ENCODE measurements at places on chromosomes 6 and 20.

GRCh38 chr20:26209171-26209941 is 512.7 kb upstream of the ZNF337 start:
- no peak for DNase-seq

- no peak for DNase-seq
These were observed 135.9 kb downstream of the KHDRBS2 start for GRCh38 chr6:62150048-62150663.

- no peak for DNase-seq
These were observed 45.9 kb downstream of the INSM1 start for GRCh38 chr20:20413810-20414281.

GRCh38 chr6:125807293-125807692 is 16.5 kb downstream of the NCOA7 start:
- DNase-seq: no peak

DNA sequence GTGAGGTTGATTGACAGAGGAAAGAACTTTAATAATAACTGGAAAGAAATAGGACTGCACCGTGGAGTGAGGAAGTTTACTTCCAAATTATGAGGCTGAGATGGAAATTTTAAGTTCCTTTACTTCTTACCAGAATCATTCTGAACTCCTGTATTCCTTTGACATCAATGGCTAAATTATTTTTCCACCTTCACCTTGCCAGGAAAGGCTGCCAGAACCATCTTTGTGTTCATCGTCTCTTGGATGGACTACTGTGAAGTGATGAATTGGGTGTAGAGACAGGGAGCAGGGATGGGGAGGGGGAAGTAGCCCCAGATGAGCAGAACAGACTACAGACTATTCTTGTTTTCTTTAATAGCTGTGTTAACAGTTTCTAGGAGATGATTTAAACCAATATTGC is 102.1 kb upstream of the CEP162 start:
- DNase-seq: no peak

GRCh38 chr6:47865206-47865605 is 83.4 kb downstream of the OPN5 start:
- no peak for DNase-seq

DNA sequence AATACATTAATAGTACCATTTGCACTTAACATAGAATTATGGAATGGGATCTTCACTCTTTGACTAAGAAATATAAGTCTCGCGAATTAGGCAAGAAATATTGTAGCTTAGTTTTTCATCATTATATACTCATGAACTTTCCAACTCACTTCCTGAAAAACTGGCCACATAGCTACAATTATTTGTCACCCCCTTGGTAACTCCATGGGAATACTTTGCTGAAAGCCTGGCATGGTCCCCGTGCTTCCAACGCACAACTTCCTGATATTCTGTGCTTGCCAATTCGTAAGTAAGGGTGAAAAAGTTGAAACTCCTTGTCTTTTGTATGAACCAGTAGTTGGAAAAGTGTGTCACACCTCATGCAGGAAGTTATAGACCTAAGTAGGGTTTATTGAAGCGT is 23.7 kb upstream of the HLA-DQA1 start:
- DNase-seq: no peak

DNA sequence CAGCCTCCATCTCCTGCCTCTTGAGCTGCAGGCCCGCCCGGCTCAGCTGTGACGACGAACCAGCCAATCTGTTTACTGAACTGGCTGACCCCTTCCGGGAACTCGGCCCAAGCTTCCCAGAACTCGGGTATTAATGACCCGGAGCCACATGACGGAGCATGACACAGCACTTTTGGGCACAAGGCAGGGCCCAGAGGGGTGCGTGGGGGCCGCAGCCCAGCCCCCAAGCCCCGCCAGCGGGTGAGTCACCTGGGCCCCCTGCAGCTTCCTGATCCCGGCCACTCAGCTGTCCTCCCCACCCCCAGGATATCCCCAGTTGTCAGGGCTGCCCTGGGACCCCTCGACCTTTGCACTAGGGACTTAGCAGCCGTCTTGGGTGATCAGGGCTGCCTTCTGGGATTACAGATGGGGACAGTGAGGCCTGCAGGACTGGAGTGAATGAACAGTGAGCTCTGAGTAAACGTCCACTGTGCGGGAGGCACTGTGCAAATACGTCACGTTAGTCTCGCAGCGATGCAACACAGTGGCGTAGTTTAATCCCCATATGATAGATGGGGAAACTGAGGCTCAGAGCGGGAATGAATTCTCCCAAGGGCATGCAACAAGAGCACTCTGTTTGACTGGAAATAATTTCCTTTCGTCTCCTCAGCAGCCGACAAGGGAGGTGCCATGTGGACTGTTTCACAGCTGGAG is 102.1 kb downstream of the CEBPB start:
- DNase-seq: peak; percentile 67

DNA sequence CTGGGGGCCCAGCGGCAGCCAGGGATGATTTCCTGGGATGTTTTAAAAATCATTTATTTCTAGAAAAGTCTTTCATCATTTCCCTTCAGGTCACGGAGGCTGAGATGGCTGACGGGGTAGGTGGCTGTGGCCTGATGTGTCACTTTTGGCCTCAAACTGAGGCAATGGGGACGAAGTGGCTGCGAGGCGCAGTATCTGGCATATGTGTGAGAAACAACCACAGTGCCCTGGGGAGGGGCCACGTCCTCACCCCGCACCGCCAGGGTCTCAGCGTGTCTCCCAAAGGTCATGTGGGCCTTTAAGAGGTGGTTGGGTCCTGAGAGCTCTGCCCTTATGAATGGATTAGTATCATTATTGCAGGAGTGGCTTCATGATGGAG is 120.0 kb downstream of the CEBPB start:
- no peak for DNase-seq

DNA sequence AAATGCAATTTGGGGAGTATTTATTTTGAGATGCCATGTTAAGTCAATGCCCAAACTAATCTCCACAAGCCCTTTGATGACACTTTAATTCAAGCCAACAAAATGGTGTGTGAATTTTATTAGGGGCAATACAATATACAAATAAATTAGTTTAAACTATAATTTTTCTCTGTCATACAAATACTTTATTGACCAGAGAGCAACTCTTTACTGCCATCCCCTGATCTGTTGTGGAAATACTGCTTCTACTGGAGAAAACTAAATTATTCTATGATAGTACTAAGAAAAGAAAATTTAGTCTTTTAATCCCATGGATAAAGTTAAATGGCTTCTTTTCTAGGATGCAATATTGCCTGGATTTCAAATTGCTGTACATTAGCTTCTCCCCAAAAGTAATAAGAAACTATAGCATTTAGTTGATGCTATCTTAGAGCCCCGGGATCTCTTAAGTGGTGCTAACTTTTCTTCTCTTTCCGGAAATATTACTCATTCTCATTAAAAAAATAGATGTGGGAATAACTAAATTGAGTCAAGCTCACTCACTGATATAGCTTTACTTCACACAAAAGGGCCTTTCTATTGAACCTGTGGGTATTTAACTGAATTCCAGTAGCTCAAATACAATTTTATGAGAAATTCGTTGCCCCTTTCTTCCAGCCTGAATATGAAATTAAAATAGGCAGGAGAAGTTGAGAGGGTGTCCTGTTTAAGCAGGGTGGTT is 49.2 kb downstream of the SMPDL3A start:
- no peak for DNase-seq

GRCh38 chr6:42349753-42350511 is 101.8 kb downstream of the TRERF1 start:
- DNase-seq: no peak

GRCh38 chr6:119126826-119127225 is 48.4 kb upstream of the FAM184A start:
- no peak for DNase-seq

DNA sequence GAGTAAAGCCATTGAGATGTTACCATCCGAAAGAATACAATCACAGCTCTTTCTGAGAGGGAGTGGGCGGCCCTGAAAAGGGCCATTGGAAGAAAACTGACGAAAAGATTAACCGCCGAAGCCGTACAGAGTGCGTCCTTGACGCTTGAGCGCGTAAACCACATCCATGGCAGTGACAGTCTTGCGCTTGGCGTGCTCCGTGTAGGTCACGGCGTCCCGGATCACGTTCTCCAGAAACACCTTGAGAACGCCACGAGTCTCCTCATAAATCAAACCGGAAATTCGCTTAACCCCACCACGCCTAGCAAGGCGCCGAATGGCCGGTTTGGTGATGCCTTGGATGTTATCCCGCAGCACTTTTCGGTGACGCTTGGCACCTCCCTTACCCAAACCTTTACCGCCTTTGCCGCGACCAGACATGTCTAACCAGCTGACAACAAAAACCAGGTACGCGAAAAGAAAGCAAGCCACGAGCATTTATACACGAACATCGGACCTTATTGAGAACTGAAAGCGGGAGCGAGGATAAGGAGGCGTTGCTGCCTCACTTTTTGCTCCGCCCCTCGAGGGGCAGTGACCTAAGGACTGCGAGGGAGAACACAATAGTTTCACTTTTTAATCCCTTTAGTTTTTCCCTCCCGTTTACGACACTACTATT is 60.3 kb upstream of the HFE start:
- DNase-seq: peak; percentile 94

GRCh38 chr6:137352859-137353258 is 133.7 kb upstream of the IFNGR1 start:
- no peak for DNase-seq

- no peak for DNase-seq
These were observed 780 bp upstream of the KIAA0319 start for GRCh38 chr6:24646771-24647170.

DNA sequence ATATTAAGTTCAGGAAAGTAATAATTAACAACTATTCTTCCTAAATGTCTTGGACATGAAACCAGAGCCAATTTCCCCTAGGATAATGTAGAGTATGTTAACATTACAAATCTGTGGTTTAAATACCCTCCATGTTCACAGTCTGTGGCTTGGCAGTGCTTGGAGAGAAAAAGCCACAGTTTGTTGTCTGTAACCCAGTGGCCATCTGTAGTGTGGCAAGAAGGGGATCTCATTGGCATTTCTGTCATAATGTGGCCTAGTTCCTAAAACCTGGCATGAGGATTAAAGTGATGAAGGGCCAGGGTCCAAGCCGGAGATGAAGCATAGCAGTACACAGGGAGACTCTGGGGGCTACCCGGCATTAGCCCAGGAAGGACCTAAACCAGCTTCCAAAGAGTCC is 31.2 kb downstream of the SYNE1 start:
- no peak for DNase-seq

DNA sequence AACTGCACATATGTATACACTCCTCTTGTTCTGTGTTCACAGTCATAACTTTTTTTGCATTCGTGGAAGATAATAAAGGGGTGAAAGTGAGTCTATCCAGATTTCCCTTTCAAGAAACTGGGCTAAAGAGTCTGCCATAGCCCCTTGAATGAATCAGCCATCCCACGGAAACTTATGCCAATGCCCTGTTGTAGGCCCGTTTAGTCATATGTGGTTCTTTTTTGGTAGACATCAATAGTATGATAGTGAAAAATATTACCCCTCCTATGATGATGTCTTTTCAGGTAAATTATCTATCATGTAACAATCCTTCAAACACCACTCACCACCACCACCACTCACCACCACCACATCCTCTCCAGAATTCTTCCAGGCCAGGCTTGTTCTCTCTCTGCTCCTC is 99.9 kb upstream of the MYLIP start:
- no peak for DNase-seq

DNA sequence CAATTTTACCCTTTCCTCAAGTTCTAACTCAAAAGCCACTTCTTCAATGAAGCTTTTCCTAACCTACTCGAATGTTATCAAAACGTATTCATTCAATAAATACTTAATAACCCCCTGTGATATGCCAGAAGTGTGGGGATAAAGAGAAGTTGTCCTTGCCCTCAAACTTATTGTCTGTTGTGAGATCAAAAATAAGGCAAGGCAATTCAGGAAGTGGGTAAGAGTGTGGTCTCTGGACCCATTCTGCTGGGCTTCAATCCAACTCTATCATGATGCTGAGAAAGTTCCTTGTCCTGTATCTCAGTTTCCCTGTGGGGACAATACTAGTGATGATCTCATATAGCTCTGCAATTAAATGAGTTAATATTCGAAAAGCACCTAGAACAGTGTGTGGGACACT is 92.8 kb downstream of the PRDM1 start:
- no peak for DNase-seq

GRCh38 chr6:63349401-63349800 is 29.6 kb upstream of the LGSN start:
- DNase-seq: no peak

DNA sequence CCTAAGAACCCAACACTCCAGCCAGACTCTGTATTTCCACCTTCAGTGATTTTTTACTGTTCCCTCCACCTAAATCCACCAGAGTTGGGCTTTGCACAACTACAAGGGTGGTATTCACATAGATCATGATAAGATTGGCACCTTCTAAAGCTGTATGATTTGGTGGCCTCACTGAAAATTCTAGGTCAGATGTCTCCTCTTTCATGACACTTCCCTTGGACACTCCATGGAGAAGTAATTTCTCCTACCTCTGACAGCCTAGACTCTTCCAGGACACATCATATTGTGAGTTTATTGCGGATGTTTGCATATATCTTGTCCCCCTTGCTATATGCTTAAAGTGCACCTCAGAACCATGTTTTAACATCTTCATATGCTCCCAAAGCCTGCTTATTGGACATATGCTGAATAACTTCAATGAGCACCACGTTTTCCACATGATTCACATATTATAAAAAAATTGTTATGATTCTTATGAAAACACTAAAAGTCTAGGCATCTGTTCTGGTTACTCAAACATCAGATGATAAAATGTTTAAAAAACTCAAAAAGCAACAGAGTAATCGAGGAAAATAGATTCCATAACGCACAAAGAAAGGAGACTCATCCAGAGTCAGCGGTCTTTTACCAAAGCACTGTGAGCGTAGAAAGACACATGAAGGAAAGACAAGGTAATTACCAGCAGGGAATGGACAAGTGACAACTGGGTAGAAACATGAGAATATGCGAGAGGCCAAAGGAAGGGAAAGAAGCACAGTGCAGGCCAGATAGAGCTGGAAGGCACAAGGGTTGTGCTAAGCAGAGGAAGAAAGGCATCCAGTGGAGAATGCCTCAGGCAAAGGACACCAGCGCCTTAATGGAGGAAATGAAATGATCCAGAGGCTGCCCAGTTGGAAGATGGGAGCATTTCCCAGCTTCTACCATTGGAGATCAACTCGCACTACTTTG is 46.5 kb downstream of the KIF16B start:
- DNase-seq: no peak

DNA sequence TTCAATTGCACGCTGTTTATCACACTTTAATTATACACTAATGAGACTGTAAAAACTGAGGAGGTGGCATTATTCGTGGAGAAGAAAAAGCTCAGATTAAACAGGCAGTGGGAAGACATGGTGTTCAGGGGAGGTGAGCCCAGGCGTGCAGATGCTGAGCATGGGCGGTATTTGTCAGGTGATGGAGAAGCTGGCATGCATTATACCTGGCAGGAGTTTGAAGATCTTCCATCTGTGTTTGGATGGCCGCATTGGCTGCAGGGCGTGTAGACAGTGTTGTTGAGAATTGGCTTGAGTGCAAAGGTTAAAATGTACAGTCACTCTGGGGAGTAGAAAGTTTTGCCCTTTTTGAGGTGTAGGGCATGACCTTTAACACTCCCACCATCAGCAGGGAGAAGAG is 213.8 kb downstream of the ERMARD start:
- DNase-seq: no peak

DNA sequence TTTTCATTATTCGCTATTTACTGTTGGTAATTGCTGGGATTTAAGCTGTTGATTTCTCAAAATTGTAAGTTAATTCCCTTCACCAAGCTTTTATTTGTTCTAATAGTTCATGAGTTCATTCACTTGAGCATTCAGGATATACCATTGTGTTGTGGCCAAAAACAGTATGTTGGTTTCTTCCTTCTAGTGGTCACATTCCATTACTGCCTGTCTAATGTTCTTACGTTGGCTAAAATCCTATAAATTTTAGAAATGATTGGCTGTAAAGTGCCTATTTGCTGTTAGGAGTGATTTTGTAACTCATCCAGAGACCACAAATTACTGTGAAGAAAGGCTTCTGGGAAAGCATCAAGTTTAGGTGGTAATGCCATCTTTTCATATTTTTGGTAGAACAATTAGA is 76.3 kb downstream of the FARS2 start:
- no peak for DNase-seq

Data from hematopoietic multipotent progenitor cell treated with erythropoietin and hydrocortisone succinate and interleukin-3 and kit ligand, for 17 days (in vitro differentiated cells).